ENCODE measurements at places on chromosomes 1 and 21.

DNA sequence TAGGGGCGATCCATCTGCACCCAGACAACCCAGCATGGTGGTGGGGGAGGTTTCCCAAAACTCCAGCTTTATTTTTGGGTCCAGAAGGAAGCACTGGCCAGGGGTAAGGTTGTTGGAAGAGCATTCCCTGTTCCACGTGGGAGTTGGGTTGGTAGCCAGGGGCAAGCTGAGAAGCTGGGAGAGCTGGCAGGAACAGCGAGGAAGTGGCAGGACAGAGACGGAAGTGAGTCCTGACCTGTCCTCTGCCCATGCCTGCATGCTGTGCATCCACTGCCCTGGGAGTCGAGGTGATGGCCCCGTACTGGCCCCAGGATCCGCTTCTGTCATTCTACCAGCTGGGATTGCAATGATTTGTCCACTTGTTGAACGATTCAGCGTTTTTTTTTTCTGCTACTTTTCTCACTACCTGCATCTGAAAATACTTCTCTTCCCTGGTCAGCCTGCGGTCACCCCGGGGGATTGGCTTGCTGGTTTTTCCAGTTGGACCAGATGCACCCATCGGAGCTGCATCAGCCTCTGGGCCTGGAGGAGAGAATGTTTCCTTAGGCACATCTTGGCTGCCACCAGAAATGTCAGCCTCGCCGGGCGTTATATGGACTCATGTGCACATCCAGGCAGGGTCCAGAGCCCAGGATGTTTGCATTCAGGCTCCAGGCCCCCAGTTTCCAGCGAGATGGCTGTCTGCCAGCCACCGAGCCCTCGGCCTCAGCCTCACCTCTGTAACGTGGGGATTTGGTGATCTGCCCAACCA lies 28.3 kb upstream of the TMPRSS2 start:
- DNase-seq, result no peak
- H3K27ac ChIP-seq, result no peak overlapping the region
- peaks cover 5% of the 10 kb centered on the region for H3K27me3 ChIP-seq
- no peak overlapping the region for H3K4me3 ChIP-seq
- no peaks in the 10 kb centered on the region for H3K4me1 ChIP-seq

DNA sequence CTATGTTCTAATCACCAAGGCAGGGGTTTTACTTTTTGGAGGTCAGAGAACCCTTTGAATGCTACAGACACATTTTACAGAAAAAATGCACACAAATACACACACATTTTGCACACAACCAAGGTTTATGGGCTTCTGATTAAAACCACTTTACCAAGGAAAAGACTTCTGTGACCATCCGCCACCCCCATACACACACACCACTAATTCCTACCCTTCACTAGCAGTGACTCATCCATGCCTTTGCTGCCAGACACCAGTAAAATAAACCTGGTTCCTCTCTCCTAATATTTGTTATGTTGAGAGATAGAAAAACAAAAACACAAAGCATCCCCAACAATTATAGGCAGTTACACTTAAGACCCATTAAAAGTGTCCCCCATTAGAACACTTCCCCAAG lies 12.9 kb downstream of the PIGM start:
- DNase-seq, result no peak
- no peaks in the 10 kb centered on the region for H3K36me3 ChIP-seq
- peaks cover 4% of the 10 kb centered on the region for H3K4me1 ChIP-seq
- H3K27ac ChIP-seq, result no peak overlapping the region
- no peak overlapping the region for H3K4me3 ChIP-seq

- H3K4me1 ChIP-seq, result peaks cover 8% of the 10 kb centered on the region
- no peak for DNase-seq
- H3K36me3 ChIP-seq, result no peaks in the 10 kb centered on the region
- no peaks in the 10 kb centered on the region for H3K27me3 ChIP-seq
- H3K27ac ChIP-seq, result no peak overlapping the region
Observed at GRCh38 chr1:115666702-115667101, 24.9 kb downstream of the VANGL1 start.

DNA sequence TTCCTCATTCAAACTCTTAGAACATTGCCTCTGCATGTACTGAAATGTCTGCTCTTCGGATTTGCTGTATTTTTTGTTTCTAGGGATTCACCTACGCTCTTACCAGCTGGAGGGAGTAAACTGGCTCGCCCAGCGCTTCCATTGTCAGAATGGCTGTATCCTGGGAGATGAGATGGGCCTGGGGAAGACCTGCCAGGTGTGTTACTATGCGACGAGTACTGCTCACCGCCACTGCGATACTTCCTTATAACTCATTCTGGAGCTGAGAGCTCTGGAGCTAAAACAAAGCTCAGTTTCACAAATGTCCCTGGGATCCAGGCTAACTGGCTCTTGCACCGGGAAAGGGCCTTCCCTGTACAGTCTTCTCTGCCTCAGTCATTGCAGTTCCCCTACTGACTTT lies 10.1 kb downstream of the CHD1L start:
- H3K36me3 ChIP-seq, result peaks cover 41% of the 10 kb centered on the region
- H3K27ac ChIP-seq, result no peak overlapping the region
- H3K27me3 ChIP-seq, result no peaks in the 10 kb centered on the region
- peaks cover 20% of the 10 kb centered on the region for H3K4me1 ChIP-seq
- H3K4me3 ChIP-seq, result no peak overlapping the region

GRCh38 chr1:204617256-204618147 lies 68.0 kb downstream of the LRRN2 start:
- no peaks in the 10 kb centered on the region for H3K36me3 ChIP-seq
- H3K27ac ChIP-seq, result no peak overlapping the region
- DNase-seq, result no peak
- H3K4me1 ChIP-seq, result no peaks in the 10 kb centered on the region

GRCh38 chr1:77506771-77507170 lies 175.7 kb downstream of the ZZZ3 start:
- no peaks in the 10 kb centered on the region for H3K27me3 ChIP-seq
- peaks cover 6% of the 10 kb centered on the region for H3K4me1 ChIP-seq
- no peak overlapping the region for H3K27ac ChIP-seq
- no peak overlapping the region for H3K4me3 ChIP-seq
- no peaks in the 10 kb centered on the region for H3K36me3 ChIP-seq

GRCh38 chr1:8678673-8679394 lies 138.6 kb downstream of the RERE start:
- H3K4me1 ChIP-seq, result peaks cover 31% of the 10 kb centered on the region
- DNase-seq, result no peak
- no peaks in the 10 kb centered on the region for H3K27me3 ChIP-seq

DNA sequence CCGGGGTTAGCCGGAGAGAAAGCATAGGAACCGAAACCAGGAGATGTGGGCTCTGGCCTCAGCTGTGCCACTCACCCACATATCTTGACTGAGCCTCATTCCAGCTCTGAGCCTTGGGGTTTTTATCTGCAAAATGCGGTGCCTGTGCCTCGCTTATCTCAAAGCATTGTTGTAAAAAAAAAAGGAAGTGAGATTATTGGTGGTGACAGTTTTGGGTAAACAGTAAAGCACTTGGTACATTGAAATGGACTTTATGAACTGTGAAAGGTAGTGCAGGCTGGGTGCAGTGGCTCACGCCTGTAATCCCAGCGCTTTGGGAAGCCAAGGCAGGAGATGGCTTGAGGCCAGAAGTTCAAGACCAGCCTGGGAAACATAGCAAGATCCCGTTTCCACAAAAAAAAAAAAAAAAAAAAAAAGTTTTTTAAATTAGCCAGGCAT lies 3.8 kb downstream of the PTAFR start:
- H3K36me3 ChIP-seq, result peaks cover 2% of the 10 kb centered on the region
- DNase-seq, result peak; percentile 54
- peaks cover 61% of the 10 kb centered on the region for H3K4me1 ChIP-seq
- H3K27ac ChIP-seq, result peak overlapping the region; percentile 57
- peak overlapping the region; percentile 16 for H3K4me3 ChIP-seq
- H3K27me3 ChIP-seq, result peaks cover 33% of the 10 kb centered on the region

- no peaks in the 10 kb centered on the region for H3K4me1 ChIP-seq
- no peaks in the 10 kb centered on the region for H3K27me3 ChIP-seq
- H3K27ac ChIP-seq, result no peak overlapping the region
- no peak for DNase-seq
Observed at GRCh38 chr1:67100833-67101232, 33.9 kb downstream of the C1orf141 start.

DNA sequence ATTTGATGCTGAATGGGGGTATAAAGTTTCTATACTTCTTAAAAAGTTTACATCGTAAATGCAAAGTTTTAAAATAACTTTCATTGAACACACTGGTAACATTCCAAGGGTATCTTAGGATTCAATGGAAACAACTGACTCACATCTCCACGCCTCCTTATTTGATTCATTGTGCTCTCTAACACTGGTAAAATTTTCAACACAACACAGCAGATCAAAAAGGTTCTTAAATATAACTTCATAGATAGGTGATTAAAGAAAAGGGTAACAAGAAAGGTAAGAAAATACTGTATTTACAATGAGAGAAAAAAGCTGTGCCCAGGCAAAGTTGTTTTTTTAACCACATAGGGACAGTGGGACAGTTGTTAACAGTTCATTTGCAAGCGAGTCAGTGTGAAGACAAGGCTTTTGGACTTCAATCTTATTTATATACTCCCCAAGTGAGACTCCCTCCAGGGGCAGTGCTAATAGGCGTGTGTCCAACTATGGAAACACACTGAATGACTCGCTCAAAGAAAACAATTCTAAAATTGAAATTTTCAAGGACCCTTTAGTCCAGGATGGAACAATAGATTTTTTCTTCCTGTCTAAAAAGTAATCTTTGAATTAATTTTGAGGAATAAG lies 140.5 kb downstream of the TIAM1 start:
- no peak overlapping the region for H3K4me3 ChIP-seq
- H3K27ac ChIP-seq, result no peak overlapping the region
- H3K36me3 ChIP-seq, result peaks cover 8% of the 10 kb centered on the region
- no peak for DNase-seq

- peaks cover 8% of the 10 kb centered on the region for H3K27me3 ChIP-seq
- H3K27ac ChIP-seq, result no peak overlapping the region
- H3K36me3 ChIP-seq, result no peaks in the 10 kb centered on the region
- no peaks in the 10 kb centered on the region for H3K4me1 ChIP-seq
- DNase-seq, result no peak
Observed at GRCh38 chr1:183363972-183364371, 54.2 kb downstream of the NMNAT2 start.

DNA sequence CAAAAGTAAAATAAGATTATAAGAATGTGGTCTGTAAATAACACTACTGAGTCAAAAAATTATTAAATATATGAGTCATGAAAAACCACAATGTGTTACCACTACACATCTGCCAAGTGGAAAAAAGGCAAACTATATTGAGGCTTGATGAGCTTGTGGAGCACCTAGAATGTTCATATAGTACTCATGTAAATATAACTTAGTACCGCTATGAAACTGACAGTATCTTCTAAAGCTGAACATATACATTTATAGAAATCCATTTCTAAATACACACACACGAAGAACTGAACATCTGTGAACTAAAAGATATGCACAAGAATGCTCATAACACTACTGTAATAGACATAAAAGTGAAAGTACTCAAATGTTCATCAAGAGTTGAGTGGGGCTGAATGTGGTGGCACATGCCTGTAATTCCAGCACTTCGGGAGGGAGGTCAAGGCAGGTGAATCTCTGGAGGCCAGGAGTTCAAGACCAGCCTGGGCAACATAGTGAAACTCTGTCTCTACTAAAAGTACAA lies 18.5 kb upstream of the GBP3 start:
- no peaks in the 10 kb centered on the region for H3K27me3 ChIP-seq
- H3K4me1 ChIP-seq, result peaks cover 37% of the 10 kb centered on the region
- H3K4me3 ChIP-seq, result peak overlapping the region; percentile 60
- peak overlapping the region; percentile 82 for H3K27ac ChIP-seq

DNA sequence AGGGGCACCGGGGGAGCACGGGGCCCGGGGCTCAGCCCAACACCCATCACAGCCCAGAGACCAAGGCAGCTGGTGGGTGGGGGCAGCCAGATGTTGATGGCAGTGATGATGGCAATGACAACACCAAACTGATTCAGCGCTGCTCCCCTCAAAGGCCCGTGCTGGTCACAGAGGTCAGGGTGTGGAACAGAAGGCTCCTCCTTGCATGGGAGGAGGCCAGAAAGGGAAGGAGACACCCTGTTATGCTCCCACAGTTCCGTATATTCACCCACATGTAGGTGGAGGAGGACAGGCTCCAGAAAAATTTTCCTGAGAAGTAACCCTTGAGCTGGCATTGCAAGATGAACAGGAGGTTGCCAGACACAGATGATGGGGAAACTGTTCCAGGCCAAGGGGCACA lies 414 bp downstream of the GUCA2B start:
- H3K4me3 ChIP-seq, result no peak overlapping the region
- H3K27ac ChIP-seq, result no peak overlapping the region
- no peaks in the 10 kb centered on the region for H3K36me3 ChIP-seq
- DNase-seq, result no peak

DNA sequence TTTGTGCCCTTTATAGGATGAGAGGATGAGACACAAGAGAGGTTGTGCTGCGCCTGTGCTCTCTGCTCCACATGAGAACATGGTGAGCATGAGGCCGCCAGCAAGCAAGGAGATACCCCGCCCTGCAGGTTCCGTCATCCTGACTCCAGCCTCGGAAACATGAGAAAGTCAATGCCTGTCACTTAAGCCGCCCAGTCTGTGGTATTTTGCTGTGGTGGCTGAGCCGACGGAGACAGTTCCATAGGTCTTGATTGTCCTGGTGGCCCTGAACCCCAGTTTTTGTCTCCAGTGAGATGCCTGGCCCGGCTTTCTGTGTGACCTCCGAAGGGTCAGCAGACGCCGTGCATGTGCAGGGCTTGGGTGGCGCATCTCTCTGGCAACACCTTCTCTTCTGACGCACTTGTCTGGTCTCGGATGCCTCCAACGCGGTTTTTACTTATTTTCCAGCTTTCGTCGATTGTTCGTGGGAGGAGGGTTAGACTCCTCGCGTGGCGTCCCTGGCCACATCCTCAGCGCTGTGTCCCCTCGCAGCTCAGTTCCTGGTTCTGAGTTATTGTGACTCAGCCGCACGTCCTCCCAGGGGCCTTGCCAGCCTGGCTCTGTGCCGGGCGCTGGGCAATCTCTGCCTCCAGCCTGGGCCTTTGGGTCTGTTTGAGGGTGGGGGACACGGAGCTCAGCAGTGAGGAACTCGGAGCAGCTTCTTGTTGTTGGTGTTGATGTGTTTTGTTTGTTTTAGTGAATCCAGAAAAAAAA lies 70.0 kb downstream of the FAAP20 start:
- H3K36me3 ChIP-seq, result peaks cover 2% of the 10 kb centered on the region
- no peak overlapping the region for H3K27ac ChIP-seq
- H3K4me1 ChIP-seq, result peaks cover 18% of the 10 kb centered on the region
- H3K27me3 ChIP-seq, result no peaks in the 10 kb centered on the region
- no peak for DNase-seq

GRCh38 chr1:235607284-235607683 lies 42.3 kb downstream of the GNG4 start:
- DNase-seq, result no peak
- H3K27me3 ChIP-seq, result no peaks in the 10 kb centered on the region
- H3K4me3 ChIP-seq, result no peak overlapping the region
- no peaks in the 10 kb centered on the region for H3K36me3 ChIP-seq
- no peak overlapping the region for H3K27ac ChIP-seq

All from activated naive CD8-positive, alpha-beta T cell treated with anti-CD3 and anti-CD28 coated beads, Interleukin-2, amount 50 U/mL, for 24 hours (primary cell).